ENCODE measurements at places on chromosomes 3 and 15.
A peak's percentile ranks its signal among the peaks of the same experiment; 100 is the strongest.

DNA sequence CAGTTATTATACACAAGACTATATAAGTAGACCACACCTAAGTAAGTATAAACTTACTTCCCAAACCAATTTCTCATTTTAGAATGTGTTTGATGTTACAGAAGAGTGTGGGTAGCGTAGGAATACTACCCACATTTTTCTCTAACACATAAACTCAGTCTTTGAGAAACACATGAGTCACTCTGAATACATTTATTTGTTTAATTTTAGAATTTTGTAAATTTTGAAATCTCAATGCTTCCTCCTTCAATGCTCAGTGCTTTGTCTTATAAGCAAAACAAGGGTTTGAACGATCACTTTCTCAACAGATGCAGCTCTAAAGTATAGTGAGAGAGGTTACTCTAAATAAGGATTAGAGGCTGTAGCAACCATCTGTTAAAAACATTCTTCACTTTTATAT is 700.8 kb downstream of the SI start:
- no peak for DNase-seq

DNA sequence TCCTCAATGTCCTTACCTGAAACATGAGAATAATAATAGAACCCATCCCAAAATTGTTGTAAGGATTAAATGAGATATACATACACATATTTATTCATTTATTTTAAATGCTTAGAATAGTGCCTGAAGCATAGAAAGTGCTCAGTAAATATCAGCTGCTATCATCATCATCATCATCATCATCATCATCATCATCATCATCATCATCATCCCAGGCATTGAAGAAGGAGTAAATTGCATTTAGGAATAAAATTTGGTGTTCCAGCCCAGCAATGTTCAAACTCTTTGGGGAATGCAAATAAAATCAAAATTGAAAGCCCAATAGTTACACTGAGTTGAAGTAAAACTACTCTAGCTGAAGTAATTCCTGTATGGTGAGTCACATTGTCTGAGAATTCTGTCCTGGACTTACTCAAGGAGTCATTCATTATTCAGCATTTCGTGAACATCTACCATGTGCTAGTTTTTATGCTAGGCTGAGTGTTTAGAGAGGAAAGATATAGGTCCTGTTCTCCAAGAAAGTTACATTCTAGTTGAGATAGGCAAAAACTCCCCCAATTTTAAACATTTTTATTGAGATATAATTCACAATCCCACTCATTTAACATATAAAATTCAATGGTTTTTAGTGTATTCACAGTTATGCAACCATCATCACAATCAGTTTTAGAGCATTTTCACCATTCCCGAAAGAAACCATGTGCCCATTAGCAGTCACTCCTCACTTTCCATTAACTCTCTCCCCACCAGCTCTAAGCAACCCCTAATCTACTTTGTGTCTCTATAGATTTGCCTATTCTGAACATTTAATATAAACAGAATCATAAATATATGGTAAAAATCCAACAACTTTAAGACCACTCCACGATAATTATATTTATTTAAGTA is 107.2 kb downstream of the FRMD5 start:
- DNase-seq = no peak

DNA sequence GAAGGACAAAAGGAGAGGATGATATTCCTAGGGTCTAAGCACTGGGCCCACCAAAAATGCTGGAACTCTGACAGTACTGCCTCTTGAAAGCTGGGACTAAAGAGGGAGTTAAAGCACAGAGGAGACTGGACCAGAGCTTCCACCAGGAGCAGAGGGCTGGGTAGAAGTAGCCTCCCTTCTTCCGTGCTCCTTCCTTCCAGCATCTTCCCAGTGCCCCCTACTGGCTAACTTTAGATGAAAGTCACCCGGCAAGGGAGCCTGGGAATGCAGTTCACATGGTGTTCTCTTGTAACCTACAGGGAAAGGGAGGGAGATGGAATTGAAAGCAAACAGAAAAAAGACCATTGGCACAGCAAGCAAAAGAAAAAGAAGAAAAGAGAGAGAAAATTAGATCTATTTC is 106.1 kb upstream of the COL8A1 start:
- no peak for DNase-seq

GRCh38 chr15:66912001-66912400 is 153.4 kb upstream of the SMAD3 start:
- DNase-seq = peak; percentile 34

DNA sequence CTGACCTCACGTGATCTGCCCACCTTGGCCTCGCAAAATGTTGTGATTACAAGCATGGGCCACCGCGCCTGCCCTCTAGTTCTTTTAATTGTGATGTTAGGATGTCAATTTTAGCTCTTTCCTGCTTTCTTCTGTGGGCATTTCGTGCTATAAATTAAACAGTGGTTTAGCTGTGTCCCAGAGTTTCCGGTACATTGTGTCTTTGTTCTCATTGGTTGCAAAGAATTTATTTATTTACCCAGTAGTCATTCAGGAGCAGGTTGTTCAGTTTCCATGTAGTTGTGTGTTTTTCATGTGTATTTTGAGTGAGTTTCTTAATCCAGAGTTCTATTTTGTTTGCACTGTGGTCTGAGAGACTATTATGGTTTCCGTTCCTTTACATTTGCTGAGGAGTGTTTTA is 30.1 kb downstream of the MYRIP start:
- DNase-seq = no peak

- DNase-seq = no peak
These were observed 58.1 kb downstream of the TMEM39A start for GRCh38 chr3:119405315-119405714.

DNA sequence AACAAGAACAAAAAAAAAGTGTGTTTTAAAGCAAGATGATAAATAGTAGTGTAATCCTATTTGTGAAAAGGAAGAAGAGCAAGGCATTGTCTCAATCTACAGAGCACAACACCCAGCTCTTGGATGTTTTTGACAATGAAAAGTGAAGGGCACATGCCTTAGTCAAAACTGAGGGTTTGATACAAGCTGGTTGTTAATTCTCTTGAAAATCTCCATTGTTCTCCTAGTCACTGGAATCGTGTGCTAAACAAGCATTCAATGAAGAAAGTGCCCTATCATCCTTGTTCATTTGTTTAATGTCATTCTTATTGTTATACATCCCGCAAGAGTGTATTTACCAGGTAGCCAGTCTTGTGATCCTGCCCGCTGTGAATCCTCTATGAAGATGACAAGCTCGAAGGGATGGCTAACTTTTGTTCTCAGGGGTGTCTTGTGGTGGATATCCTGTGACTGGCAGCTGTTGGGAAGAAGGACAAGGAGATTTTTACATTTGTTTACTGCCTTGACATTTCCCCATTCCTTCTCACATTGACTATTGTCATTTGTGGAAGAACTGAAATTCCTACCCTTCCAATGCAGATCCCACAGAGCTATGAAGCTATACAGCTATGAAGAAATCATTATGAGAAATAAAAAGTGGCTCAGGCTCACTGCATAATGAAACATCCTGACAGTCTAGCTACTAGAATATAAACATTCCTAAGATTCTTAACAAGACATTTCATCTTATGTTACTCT is 175.9 kb downstream of the VGLL3 start:
- DNase-seq = no peak

- DNase-seq = peak; percentile 44
These were observed 273.3 kb downstream of the RPLP1 start for GRCh38 chr15:69725957-69726356.

- DNase-seq = no peak
These were observed 6.0 kb downstream of the LINS1 start for GRCh38 chr15:100595964-100596363.

DNA sequence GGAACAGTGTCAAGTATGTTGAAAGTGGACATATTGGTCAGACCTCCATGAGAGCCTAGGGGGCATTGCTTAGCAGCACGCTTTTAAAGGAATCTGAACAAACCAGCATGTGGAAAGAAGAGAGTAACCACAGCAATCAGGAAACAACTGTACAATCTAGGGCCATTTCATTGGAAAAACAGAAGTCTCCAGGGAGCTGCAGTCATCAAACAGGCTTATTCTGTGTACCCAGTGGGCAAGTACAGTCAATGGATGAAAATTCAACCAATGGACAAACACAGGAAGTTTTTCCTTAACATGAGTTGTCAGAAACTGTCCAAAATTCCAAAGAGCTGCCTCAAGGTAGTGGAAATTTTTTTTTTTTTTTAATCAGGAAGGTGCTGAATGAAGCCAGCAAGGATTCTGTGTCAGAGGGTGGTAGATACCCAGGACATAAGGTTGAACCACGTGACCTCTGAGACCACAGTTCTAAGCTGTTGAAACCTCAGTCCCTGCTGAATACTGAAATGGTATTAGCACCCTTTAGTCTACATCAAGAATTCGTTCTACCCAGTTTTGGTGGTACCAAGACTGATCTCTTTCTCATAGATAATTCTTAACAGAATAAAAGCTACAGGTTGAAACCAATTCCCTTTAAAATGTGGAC is 4.4 kb upstream of the DLG1 start:
- DNase-seq = peak; percentile 12

DNA sequence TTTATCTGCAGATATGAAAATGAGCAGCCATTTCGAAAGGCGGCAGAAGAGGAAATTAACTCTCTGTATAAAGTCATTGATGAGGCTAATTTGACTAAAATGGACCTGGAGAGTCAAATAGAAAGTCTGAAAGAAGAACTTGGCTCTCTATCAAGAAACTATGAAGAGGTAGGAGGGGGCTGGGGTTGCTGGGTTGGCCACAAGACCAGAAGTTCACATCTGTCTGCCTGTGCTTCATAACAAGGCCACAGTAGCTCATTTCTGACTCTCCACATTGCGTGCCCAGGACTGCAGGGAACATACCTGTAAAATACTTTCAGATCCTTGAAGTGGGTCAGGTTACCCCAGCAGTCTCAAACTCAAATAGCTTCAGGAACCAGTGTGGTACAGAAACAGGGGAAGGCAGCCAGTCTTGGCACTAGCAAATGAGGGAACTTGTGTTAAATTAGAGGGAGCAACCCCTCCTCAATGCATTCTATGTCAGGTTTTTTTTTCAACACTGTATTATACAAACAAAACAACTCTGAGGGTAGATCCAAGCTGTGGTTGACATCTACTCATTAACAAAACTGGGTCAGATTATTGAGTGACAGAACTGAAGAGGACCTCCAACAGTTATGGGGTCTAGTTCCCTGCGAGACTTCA is 48.7 kb downstream of the BFSP2 start:
- peak; percentile 25 for DNase-seq

DNA sequence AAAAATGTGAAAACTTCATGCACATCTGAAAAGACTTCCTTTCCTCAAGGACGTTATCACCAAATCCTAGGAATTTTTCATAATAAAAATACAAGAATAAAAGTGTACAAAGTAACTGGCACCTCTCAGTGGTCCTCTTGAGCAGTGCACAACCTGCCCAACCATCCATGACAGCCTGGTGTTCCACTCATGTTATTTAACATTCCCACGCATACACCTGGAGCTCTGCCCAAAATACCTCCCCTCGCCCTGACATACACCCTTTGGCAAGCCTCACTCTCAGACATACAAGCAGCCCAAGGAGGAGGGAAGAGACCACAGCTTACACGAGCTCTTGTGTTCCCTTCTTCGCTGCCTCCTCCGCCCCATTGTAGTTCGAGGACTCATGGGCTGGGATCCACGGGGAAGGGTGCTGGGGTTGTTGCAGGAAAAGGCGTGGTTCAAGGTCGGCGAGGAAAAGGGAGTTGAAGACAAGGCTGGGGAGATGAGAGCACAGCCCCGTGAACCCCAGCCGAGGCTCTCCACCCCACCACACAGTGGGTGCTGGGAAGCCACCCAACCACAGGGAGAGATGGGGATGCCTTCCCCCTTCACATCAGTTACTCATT is 23.3 kb downstream of the GRIP2 start:
- no peak for DNase-seq

GRCh38 chr3:13550423-13550690 is 1.4 kb downstream of the FBLN2 start:
- DNase-seq = no peak

GRCh38 chr3:193396451-193397244 is 18.1 kb upstream of the ATP13A5 start:
- no peak for DNase-seq

DNA sequence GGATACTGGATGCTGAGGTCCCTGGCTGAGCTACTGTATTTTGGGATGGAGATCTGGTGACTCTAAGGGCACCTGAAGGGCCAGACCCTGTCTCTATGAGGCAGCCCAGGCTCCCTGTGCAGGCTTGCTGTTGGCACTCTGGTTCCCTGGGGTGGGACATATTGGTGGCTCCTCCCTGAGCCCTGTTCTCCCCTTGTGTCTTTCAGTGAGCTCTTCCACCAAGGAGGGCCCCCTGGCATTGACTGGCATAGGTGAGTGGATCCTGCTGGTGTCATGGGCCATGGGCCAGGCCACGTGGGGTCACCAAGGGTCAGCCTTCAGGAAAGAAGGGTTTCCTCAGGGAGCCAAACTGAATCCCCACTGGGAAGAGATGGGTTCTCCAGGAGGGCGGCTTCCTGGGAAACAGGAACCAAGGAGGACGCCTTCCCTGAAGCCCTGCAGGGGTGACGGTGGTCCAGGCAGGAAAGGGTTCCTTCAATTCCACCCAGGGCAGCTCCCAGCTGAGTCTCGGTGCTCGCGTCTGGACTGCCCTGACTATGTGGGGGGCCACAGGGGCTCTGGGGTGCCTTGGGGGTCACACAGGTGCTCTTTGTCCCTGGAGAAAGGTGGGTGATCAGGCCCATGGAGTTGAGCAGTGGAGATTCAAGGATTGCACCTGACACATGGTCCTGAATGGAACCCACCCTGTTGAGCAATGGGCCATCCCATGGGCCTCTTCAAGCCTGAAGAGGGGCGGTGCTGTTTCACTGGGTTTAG is 220.4 kb downstream of the SNRPN start:
- no peak for DNase-seq

DNA sequence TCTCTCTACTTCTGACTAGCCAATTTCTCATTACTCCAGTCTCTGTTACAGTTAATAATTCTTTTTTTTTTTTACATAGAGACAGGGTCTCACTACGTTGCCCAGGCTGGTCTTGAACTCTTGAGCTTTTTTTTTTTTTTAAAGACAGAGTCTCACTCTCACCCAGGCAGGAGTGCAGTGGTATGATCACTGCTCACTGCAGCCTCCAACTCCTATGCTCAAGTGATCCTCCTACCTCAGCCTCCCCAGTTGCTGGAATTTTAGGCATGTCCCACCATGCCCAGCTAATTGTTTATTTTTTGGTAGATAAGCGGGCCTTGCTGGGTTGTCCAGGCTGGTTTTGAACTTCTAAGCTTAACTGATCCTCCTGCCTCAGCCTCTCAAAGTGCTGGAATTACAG is 13.6 kb downstream of the IP6K1 start:
- DNase-seq = no peak

GRCh38 chr3:99929745-99930139 is 112.1 kb downstream of the CMSS1 start:
- no peak for DNase-seq

GRCh38 chr3:133466531-133467386 is 66.9 kb downstream of the BFSP2 start:
- no peak for DNase-seq

All from CD4-positive, alpha-beta T cell treated with Interleukin-1 beta for 1 hour (primary cell).